Anterior cingulate cortex (tissue), 58 donors: ENCODE measurements at places on chromosomes 3 and 15.

DNA sequence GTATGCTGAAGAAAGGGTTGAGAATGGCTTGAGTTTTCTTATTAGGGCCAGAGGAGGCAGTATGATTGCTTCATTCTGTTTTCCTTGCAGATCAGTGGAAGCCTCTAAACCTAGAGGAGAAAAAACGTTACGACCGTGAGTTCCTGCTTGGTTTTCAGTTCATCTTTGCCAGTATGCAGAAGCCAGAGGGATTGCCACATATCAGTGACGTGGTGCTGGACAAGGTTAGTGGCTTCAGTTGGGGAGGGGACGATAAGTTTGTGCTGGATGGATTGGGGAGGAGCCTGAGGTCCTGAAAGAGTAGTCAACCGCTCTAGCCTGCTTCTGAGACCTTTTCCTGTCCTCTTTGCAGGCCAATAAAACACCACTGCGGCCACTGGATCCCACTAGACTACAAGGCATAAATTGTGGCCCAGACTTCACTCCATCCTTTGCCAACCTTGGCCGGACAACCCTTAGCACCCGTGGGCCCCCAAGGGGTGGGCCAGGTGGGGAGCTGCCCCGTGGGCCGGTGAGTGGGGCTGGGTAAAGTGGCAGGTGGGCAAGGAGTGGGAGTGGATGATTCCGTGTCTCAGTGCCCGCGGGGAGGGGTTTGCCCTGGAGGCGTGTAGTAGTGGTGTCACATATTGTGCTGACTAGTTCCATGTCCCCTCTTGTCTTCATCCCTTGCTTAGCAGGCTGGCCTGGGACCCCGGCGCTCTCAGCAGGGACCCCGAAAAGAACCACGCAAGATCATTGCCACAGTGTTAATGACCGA, 8.5 kb downstream of the EIF4G1 start:
- DNase-seq = no peak

GRCh38 chr3:119636891-119637611, 23.3 kb downstream of the POPDC2 start:
- DNase-seq = no peak

DNA sequence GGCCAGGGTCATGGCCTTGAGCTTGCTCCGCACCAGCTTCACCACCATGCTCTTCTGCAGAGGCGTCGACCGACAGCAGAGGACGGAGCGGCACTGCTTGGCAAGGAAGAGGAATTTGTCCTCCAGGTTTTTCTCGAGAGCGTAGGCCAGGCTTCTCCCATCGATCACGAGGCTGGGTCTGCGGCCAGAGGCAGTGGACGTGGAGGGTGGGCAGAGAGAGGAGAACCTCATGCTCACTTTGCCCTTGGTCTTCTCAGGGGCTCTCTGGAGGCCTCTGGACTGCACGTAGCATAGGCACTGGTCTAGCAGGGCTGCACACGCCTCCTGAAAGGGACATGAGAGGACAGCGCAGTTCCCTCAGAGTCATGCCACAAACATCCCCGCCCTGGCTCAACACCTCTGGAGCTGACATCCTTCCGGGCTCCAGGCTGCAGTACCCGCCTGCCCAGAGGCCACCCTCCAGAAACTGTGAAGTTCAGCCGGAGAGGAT, 168.3 kb downstream of the ATP10A start:
- DNase-seq = no peak

DNA sequence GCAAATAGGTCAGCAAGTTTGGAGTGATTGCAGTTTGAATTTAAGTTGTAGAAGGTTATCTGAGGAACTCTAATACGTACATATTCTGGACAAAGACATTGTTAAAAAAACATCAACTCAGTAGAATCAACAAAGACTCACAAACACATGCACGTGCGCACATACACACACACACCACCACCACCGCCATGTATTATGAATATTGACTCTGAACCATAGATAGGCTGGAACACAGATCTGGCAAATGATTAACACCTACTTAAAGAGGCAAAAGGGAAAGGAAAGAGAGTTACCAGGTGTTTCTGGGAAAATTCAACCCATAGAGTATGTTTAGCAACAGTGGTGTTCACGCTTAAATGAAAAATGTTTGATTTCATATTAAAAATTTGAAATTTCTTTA, 334.2 kb upstream of the ALCAM start:
- no peak for DNase-seq

DNA sequence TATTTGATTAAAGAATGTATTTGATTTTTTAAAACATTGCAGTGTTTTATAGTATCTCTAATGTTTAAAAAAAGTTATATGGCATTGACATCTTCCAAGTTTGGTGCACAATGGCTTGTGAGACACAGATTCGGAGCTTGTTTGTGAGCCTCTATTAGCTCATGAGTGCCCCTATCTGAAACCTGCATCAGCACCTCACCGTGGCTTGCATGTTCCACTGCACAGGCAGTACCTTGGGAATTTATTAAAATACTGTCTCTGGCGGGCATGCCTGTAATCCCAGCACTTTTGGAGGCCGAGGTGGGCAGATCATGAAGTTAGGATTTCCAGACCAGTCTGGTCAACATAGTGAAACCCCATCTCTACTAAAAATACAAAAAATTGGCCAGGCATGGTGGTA, 6.8 kb upstream of the RTP2 start:
- DNase-seq = no peak
